WERI-Rb-1 (cell line): ENCODE measurements at places on chromosomes 7 and 10.

- no peak for DNase-seq
Observed at GRCh38 chr7:27375958-27376357, 133.4 kb downstream of the EVX1 start.

- DNase-seq = no peak
Observed at GRCh38 chr10:14302035-14302434, 28.7 kb downstream of the FRMD4A start.

- DNase-seq = no peak
Observed at GRCh38 chr10:72729528-72729927, 37.6 kb downstream of the MCU start.

GRCh38 chr10:1448252-1448930 is 288.9 kb downstream of the ADARB2 start:
- DNase-seq = no peak

- DNase-seq = no peak
Observed at GRCh38 chr10:84862551-84862950, 534.2 kb downstream of the CCSER2 start.

DNA sequence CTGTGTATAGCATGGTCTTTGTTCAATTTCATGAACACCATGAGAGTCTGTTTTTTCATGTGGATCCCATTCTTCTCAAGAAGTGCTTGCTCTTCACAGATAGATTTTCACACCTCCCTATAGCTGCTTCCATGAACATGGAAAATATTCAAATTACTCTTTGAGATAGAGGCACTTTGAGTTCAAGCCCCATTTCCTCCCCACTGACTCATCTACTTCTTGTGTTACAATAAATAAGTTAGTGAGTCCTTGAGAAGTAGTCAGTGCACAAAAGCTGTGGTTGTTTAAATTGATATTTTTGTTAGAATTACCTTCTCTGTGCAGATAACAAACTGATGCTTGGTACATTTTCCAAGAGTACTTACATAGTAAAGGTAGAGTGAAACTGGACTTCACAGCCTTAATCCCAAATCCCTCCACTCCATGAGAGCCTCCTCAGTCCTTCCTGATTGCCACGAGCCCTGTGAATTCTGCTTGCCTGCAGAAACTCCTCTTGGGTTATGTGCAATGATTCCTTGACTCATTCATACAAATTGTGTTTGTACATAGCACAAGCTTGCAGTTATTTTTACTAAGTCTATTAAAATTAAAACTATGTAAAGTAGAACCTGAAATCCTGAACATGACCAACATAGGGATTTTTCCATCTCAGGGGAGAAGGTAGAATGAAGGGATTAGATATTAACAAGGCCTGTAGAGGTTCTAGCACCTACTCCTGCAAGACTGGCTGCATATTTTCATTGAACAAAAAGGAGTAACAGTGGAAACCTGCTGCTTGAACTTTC is 496.2 kb downstream of the TNS3 start:
- no peak for DNase-seq

GRCh38 chr7:27627146-27627545 is 35.5 kb downstream of the HIBADH start:
- no peak for DNase-seq

GRCh38 chr10:4130685-4131084 is 345.7 kb upstream of the KLF6 start:
- no peak for DNase-seq
